GM10248 (cell line): ENCODE measurements at places on chromosomes 5 and 9.

- DNase-seq = no peak
These were observed 8.3 kb downstream of the HDHD3 start for GRCh38 chr9:113368348-113368981.

DNA sequence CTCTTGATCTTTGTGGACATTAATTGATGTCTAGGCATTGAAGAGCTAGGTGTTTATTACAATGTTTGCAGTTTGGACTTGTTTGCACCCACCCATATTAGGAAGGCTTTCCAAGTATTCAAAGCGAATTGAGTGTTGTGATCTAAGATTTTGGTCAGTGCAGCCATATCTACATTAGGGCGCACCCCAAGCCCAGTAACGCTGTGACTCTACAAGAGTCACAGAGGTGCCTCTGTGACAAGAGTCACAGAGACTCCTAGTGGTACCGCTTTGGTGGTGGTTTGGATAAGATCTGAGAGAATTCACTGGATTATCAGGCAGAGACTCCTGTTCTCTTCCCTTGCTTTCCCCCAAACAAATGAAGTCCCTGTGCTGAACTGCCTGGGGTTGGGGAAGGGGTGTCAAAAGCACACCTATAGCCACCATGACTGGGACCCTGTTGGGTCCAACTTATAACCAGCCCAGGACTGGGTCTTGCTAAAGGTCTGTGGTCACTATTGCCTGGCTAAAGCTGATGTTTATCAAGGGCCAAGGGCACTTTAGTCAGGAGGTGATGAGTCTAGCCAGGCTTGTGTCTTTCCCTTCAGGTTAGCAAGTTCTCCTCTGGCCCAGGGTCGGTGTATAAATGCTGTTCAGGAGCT, 114.1 kb upstream of the RIOK2 start:
- peak; percentile 39 for DNase-seq

DNA sequence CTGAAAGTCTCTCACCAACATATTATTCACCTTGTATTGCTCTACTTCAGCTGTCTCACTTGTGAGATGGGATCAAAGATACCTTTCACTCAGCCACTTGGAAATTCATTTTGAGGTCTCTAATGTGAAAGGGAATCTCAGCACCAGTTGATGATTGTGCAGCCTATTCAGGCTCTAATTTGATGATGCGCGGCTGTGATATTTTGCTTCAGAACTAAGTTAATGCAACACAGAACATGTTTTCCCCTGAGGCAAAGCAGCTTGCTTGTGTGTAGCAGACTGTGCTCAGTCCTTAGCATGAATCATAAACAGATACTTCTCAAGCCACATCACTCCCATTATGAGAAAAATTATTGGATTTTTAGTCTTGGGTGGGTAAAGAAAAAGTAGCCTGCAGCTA, 378.8 kb downstream of the OSTF1 start:
- DNase-seq = no peak

DNA sequence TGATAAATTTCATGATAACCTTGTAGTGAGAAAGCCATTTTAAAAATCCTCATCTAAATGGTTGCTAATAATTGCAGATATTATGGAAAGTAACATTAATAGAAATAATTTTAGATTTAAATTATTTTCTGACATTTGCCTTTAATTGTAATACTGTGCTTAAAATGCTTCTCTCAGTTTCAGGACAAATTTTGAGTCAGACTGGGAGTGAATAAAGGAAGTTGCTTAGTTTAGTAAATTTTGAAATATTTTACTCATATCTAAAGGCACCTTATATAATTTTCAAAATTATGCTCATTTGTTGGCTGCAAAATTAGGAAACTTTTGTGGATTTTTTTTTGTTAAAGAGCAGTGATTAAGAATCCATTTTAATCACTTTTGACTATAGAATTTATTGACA, 93.8 kb downstream of the CSNK1G3 start:
- DNase-seq = peak; percentile 10

GRCh38 chr5:127886081-127886480, 182.9 kb downstream of the CCDC192 start:
- no peak for DNase-seq

DNA sequence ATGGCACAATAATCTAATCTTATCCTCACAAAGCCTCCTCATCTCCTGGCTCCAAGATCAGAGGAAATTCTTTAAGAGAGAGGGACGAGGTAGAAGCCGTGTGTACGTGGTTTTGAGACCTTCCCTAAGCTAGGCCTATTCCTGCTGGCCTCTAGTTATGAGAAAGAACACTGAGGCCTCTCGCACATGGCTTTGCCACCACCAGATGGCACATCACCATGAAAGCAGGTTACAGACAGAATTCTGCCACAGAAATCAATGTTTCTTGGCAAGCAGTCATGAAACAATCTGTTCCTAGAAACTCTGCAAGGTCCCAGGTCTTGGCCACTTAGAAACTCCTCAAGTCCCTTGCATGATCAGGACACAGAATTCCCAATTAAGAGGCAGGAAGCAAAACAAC, 268.2 kb upstream of the TAS2R1 start:
- DNase-seq = no peak

GRCh38 chr9:23764219-23764618, 61.8 kb downstream of the ELAVL2 start:
- no peak for DNase-seq

GRCh38 chr9:12566404-12567090, 126.6 kb upstream of the TYRP1 start:
- DNase-seq = no peak

DNA sequence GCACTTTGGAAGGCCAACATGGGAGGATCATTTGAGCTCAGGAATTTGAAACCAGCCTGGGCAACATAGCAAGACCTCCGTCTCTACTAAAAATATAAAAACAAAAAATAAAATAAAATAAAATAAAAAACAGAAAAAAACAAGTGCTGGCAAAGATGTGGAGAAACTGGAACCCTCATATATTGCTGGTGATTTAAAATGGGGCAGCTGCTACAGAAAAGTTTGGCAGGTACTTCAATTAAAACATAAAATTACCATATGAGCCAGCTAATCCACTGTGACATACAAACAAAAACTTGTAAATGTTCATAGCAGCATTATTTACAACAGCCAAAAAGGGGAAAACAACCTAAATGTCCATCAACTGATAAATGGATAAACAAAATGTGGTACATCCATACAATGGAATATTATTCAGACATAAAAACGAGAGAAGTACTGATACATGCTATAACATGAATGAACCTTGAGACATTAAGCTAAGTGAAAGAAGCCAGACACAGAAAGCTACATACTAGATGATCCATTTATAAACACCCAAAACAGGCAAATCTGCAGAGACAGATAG, 42.7 kb downstream of the PFDN1 start:
- DNase-seq = no peak

GRCh38 chr5:127536687-127537086, 19.2 kb downstream of the PRRC1 start:
- no peak for DNase-seq

GRCh38 chr5:88401686-88402085, 133.0 kb upstream of the TMEM161B start:
- no peak for DNase-seq

- no peak for DNase-seq
These were observed 1185.0 kb upstream of the CDH18 start for GRCh38 chr5:21173036-21173435.

GRCh38 chr5:95620030-95620869, at the start of gene GPR150:
GPR150 (plus strand) TSS chr5:95620087; CDS start chr5:95620276, 189 bp downstream.
- DNase-seq = peak; percentile 76

DNA sequence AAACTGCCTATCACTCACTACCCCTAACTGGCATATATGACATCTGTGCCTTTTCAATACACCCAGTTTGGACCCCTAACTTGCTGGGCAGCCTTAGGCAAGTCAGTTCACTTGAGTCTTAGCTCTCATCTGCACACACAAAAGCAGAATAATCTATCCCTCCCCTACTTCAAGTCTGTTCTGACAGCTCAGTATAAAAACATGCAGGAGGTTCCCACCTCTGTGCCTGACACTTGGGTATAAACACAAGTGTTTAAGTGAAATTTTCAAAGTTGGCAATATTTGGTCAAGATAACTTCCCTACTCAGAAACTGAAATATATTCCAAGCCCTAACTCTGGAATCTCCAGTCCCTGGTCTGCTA, 12.6 kb downstream of the HNRNPH1 start:
- DNase-seq = no peak

DNA sequence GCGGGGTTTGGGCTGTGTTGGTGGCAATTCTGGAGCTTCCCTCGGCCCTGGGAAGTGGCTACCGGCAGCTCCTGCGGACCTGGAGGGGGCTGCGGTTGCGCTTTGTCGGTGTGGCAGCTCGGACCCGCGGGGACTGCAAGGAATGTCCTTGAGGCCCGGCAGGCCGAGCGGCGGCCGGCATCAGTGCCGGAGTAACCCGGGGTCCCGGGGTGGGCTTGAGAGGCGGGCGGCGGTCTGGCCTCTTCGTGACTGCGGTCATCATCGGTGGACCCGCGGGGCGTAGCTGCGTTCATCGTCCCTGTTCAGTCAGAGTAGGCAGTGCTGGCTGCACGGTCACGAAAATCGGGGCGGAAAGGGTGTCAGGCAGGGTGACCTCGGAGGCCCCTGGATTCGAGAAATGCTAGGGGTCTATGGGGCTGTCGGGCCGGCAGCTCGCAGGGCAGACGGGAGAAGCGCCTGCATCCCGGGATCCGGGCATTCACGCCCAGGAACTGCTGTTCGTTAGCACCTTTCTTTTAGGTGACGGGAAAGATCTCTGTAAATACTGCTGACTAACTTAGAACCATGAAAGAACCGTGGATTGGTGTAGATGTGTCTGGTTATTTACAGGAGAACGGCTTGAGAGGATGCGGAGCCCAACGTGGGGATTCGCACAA, 474 bp downstream of the HMGCR start:
- no peak for DNase-seq

GRCh38 chr5:181255836-181256578, 4.9 kb downstream of the TRIM52 start:
- DNase-seq = no peak

- peak; percentile 26 for DNase-seq
These were observed 22.4 kb downstream of the UTP15 start for GRCh38 chr5:73587923-73588322.

DNA sequence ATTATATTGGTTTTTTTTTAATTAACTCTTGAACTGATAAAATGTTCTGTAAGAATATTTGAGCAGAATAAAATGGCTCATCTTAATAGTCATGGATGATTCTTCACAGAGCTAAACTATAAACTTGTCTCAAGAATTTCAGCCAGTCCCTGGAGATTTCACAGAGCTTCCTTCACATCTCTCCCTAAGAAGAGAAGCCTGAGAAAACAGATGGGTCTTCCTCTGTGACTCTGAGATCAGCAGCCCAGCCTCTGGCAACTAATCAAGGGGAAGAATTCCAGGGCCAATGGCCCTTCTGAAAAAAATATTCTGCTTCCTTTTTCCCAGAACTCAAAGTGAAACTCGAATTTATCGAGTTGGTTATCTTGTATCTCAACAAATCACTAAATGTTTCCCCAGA, 122.2 kb upstream of the ITGA1 start:
- no peak for DNase-seq

DNA sequence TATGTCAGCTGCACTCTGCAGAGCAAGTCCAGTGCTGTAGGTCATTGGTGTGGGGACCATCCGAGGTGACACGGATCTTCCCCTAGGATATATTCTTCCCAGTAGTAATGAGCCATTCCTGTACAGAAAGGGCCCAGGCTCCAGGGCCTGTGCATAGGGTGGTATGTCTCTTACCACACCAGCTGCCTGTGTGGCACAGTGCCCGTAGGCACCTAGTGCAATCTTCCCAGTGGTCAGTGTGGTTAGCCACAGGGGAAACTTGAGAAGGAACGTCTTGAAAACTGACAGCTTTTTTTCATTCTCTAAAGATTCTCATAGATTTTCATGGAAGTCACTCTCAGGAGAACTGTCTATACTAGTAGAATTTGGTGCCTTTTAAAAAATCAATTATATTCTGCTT, 39.8 kb downstream of the CYSTM1 start:
- DNase-seq = no peak

GRCh38 chr5:6780802-6781391, 67.7 kb downstream of the TENT4A start:
- no peak for DNase-seq

DNA sequence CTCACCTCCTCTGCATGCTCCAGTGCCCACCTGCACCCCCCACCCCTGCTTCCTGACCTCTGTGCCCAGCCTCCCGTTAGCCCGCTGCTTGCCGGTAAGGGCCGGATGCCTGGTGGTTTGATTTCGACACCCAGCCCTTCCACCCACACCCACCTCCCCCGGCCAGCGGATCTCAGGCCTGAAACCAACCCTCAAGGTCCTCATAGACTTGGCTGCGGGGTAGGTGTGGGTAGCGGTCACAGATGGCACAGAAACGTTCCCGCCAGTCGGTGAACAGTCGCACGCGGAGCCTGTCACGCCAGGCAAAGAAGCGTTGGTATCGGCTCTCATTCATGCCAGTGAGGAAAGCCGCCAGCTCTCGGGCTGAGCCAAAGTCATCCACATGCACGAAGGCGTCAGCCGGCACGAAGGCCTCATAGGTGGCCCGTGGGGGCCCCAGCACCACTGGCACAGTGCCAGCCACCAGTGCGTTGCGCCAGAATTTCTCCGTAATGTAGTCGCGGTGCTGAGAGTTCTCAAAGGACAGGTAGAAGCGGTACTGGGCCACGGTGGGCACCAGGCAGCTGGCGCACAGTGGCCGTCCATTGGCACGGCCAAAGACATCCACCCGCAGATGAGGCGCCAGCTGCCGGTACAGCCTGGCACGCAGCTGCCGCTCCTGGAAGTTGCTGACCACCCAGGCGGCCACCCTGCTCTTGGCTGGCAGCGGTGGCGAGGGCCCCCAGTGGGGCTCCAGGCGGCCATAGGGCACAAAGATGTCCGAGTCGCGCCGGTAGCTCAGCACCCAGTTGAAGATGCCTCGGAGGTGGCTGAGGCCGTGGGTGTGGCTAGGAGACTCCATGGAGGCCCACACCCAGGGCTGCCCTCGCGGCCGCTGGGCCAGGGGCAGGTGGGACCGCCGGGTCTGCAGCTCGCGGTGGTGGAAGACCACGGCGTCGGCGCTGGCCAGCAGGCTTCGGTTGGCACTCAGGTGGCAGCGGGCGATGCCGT, 1.1 kb downstream of the FUT7 start:
- no peak for DNase-seq
